ENCODE measurements at places on chromosomes 2 and 18. TPM values are rescaled to one million over a fixed set of nuclear protein-coding genes. Genes with fewer than 3 reads are reported as not detected.

GRCh38 chr2:24330161-24330560 is 30.2 kb downstream of the ITSN2 start:
- no peak for DNase-seq

DNA sequence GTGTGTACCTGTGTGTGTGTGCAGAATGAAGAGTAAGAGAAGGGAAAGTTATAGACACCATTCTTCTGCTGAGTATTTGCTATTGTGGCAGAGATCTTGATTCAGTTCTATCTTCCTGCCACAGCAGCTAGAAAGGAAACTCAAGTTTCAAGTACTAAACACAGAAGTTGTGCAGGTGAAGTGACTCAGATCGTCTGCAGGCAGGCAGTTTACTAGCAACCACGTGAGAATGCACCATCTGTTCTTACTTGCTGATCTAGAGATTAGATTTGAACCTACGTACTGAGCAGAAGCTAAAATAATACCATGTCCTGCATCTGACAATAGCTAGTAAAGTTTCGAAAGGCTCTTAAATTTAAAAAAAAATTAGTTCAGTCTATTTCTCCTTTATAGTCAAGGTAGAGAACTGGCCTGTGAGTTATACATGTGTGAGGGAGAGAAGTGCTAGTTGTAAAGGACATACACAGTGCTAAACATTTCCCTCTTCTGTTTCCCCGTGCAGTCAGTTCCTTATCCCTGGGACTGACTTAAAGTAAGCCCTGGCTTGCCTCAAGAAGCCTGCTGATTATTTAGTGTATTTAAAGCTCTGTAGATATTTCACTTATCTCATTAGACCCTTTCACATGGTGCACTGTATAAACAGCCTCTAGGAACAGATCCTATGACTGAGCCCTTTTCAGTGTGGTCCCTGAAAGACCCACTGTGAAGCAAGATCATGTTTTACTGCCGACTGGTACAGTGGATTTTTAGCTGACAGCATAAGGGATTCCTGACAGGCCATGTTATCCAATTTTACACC is 45.0 kb downstream of the SLC38A11 start:
- DNase-seq, result no peak

DNA sequence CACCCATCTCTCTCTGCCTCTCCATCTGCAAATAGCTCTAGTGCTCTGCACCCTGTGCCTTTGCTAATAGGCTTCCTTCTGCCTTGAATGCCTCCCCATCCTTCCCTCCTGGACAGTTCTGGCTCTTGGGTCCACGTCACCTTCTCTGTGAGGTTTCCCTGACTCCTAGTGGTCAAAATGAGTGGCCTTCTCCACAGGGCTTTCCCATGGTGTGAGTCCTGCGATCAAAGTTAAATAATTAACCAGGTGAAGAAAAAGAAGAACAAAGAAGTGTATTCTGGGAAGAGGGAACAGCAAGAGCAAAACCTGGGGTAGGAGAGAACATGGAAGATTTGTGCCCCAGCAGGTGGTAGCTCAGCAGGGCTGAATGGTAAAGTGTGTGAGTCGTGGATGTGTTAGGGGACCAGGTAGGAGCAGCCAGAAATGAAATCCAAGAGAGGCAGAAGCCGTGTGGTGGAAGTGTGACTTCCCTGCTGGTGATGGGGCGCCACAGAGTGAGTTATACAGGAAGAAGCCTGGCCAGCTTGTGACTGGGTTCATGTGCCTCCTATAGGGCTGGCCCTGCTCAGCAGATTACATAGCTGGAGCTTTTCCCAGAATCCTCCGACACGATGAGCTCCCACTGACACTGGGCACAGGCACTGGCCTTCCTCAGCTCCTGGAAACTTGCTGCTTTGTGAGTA is 93.8 kb upstream of the LDAH start:
- peak; percentile 76 for DNase-seq

GRCh38 chr18:24841536-24841935 is 381.1 kb downstream of the HRH4 start:
- no peak for DNase-seq

- DNase-seq, result no peak
Measured at GRCh38 chr2:26607698-26608097, 33.5 kb downstream of the CIB4 start.

DNA sequence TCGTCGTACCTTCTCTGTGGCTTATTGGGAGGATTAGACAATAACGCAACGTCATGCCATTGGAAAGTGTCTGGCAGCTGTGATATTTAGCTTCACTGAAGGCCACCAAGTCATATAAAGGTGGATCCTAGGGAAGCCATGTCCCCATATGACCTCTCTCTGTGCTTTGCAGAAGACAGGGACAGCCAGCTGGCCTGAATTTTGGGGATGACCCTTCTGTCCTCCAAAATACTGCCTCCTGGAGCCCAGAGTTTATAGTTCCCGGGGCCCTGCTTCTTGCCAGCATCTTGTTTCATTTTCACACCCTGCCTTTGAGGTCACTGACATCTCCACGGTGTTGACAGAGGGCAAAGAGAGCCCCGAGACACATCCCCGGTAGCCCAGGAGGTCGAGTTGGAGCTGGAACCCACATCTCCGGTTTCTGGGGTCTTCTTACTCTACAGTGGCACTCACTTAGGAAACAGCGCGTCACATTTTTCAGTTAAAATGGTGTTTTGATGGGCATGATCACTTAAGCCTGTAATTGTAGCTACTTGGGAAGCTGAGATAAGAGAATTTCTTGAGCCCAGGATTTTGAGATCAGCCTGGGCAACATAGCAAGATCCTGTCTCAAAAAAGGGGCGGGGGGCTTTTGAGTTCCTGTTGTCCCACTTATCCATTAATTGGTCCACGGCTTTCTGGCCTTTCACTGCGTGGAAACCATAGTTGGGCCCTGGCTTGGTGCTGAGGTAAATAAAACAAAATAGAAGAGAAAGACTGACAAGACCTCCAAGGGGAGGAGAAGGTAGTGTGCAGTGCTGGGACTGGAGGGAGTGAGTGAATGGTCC is 101.1 kb downstream of the DDX1 start:
- DNase-seq, result no peak

GRCh38 chr2:233816334-233816733 is 38.0 kb downstream of the HJURP start:
- DNase-seq, result no peak

GRCh38 chr18:13164406-13164805 is 54.2 kb upstream of the LDLRAD4 start:
- no peak for DNase-seq

- DNase-seq, result no peak
Measured at GRCh38 chr2:23302591-23302990, 82.4 kb upstream of the KLHL29 start.

DNA sequence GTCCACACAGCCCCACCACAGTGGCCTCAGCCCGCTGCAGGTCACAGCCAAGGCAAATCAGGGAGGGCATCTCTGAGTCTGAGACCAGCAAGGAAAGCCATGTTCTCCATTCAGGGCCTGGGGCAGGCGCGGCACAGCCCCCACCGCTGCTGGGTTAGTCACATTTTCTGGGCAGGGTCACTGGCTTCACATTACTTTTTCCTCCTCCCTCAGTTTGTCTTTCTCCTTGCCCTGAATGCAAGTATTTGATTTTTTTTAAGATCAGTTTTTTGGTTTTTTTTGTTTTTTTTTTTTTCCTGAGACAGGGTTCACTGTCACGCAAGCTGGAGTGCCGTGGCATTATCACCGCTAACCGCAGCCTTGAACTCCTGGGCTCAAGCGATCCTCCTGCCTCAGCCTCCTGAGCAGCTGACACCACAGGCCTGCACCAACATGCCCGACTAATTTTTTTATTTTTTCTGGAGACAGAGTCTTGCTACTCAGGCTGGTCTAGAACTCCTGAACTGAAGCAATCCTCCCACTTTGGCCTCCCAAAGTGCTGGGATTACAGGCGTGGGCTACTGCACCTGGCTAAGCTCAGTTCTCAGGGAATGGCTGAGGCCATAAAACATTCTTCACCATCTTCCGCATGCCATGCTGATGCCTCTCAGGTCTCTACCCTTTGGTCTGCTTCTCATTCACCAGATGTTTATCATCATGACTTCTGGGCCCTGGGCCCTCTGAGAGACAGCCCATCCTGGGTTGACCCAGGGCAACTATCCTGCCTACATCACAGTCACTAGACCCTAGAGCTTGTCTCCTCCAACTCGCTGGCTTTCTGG is 628 bp upstream of the CAPG start:
- peak; percentile 80 for DNase-seq

DNA sequence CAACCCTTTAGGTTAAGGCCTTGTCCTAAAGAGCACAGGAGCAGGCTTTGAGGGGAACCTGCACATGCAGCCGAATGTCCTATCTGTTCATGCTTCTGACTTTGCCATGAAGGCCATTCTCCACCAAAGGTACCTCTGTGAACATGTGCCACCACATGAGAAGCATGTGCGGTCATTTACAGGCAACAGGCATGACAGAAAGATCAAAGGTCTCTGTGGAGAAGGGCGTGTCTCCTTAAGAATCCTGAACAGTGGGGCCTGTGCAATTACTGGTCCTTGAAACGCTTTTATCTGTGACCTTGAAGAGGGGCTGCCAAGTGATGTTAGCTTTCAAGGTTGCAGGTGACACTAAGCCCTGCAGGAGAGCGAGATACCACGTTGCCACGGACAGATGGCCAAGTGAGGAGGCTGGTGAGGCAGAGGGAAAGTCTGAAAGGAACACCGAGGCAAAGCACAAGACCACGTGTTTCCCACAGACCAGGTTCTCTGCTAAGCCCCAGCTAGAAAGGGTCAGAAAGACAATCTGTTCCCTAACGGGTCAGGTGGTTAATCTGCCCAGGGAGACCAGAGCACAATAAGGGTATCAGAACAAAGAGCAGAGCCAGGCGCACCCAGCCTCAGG is 19.5 kb upstream of the POMC start:
- no peak for DNase-seq

- DNase-seq, result no peak
Measured at GRCh38 chr18:5914951-5915350, 19.6 kb upstream of the TMEM200C start.

DNA sequence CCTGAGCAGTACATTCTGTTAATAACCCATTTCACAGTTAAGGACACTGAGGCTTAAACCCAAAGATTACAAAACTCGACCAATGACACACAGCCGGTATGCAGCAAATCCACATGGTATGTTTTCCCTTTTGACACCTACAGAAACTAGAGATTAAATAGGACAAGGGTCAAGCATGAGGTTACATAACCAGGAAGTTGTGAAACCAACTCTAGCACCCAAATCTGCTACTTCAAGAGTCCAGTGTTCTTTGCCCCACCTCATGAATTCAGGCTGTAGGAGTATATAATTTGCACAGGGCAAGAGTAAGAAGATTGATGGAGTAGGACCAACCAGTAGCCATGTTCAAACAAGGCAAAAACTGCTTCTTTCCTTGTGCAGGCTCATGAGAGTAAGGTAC is 249.8 kb downstream of the BCL11A start:
- DNase-seq, result no peak

DNA sequence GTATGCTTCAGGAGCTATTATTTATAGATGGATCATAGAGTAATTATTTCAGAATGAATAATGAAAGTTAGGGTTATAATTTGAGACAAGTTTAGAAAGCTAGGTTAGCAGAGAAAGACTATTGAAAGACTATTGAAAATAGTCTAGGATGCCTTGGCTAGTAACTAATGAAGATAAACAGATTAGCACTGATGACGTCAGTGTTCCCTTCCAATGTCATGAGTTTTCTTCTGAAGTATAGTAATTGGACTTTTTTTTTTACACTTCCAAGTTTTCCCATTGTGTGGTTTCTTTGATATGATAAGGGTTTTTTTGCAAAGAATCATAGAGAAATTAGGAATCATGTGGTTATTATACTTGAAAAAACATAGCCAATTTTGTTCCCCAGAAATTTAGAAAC is 1041.5 kb upstream of the CRIM1 start:
- no peak for DNase-seq

- DNase-seq, result peak; percentile 8
Measured at GRCh38 chr2:196337208-196337953, 166.0 kb upstream of the STK17B start.

- no peak for DNase-seq
Measured at GRCh38 chr2:8408560-8409460, 273.0 kb upstream of the ID2 start.

DNA sequence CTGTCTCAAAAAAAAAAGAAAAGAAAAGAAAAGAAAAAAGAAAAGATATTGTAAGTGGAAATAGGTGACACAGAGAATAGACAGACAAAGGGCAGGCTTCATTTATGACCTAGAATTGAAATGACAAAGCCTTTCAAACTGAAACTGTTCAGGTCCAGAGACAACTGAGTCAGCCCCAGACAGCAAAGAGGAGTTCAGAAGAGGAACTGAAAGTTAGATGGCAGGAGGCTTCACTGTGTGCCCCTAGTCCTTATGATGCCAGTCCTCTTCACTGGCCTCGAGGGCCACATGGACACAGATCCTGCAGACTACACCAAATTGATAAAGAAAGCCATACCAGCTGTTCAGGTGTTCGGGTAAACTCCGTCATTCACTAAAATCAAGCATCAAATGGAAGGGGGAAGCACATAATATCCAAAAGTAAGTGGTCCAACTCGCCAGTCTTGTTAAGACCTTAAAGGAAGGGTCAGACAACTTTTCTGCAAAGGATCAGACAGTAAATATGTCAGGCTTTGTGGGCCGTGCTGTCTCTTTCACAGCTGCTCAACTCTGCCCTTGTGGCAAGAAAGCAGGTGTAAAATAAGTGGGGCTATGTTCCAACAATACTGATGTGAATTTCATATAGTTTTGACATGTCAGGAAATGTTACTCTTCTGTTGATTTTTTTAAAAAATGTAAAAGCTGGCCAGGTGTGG is 231.9 kb upstream of the MGAT5 start:
- DNase-seq, result no peak

- DNase-seq, result no peak
Measured at GRCh38 chr18:35584735-35585134, 3.2 kb downstream of the GALNT1 start.

GRCh38 chr18:48543228-48543627 is 4.4 kb downstream of the CTIF start:
- DNase-seq, result no peak

DNA sequence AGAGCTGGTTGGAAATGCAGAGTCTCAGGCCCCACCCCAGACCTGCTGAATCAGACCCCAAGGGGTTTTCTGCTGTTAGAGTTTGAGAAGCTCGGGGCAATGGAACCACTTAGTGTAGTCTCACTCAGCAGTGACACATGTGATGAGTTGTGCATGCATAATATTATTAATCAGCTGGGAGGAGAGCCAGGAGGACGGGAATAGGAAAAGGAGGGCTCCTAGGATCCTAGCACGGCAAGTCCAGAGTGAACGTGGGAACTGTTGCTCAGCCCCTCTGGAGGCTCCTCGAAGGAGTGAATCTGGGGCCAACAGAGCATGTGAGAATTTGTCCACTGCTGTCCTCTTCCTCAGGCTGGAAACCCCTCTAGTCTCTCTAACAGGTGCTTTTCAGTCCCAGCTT is 87.1 kb downstream of the HS1BP3 start:
- peak; percentile 34 for DNase-seq

Gene TLX2
- total RNA-seq, result 0.07 TPM

Gene MPP4
- total RNA-seq, result 5.5 TPM

Gene SDC1
- total RNA-seq, result 40.5 TPM

Gene ATP6V1C2
- not detected for total RNA-seq

Gene PARD6G
- total RNA-seq, result 3.4 TPM

Gene CIB4
- not detected for total RNA-seq

Gene ITM2C
- 31.2 TPM for total RNA-seq

Gene FIGN
- 0.16 TPM for total RNA-seq

Gene TTN
- total RNA-seq, result under 0.01 TPM

Gene TTR
- total RNA-seq, result not detected

Gene LYPD1
- total RNA-seq, result not detected

Data from MG63 (cell line).